Frontal cortex (tissue), 4 donors: ENCODE measurements at places on chromosomes 7 and 10. TPM values are rescaled to one million over a fixed set of nuclear protein-coding genes. Genes with fewer than 3 reads are reported as not detected.

The BPGM gene
- total RNA-seq = 46.9 TPM

- DNase-seq = no peak
Measured at GRCh38 chr7:47937711-47938573, 10.3 kb downstream of the PKD1L1 start.

GRCh38 chr7:24312588-24312987, 28.6 kb downstream of the NPY start:
- no peak for DNase-seq

- no peak for DNase-seq
Measured at GRCh38 chr10:61130366-61130765, 186.4 kb upstream of the RHOBTB1 start.

DNA sequence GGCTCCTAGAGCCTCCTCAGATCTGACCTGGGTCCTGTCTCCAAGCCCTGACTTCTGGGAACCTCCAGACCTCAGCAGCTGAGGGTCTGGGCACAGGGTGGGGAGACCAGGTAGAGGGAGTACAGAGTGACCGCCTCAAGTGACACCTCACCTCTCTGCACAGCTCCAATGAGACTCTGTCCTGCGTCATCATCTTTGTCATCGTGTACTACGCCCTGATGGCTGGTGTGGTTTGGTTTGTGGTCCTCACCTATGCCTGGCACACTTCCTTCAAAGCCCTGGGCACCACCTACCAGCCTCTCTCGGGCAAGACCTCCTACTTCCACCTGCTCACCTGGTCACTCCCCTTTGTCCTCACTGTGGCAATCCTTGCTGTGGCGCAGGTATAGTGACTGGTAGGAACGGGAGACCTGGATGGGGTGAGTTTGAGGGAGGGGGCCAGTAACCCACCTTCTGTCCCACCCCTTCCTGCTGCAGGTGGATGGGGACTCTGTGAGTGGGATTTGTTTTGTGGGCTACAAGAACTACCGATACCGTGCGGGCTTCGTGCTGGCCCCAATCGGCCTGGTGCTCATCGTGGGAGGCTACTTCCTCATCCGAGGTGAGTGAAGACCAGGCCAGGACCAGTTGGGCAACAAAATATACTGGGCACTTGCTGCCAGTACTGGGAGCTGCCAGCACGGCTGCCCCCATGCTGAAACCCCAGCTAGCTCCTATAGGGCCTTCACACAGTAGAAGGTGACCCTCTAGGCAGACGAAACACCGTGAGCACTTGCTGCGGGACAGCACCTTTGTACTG, 17.8 kb downstream of the SMO start:
- DNase-seq = no peak

DNA sequence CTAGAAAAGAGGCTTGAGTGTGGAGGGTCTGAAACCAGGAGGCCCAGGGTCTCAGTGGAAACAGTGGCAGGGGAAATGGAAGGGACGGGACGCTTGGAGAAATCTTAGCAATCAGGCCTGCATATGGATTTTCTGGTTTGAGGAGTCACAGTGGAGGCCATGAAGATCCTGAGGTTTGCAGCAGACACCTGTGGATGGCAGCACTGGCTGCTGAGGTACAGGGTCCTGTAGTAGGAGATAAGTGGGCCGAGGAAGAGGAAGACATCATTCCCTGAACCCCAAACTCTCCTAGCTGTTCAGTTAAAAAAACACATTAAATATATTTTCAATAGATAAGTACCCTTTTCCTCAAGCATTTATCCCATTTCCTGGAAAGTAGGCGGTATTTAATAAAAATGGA, 208.8 kb upstream of the IGFBP3 start:
- no peak for DNase-seq

DNA sequence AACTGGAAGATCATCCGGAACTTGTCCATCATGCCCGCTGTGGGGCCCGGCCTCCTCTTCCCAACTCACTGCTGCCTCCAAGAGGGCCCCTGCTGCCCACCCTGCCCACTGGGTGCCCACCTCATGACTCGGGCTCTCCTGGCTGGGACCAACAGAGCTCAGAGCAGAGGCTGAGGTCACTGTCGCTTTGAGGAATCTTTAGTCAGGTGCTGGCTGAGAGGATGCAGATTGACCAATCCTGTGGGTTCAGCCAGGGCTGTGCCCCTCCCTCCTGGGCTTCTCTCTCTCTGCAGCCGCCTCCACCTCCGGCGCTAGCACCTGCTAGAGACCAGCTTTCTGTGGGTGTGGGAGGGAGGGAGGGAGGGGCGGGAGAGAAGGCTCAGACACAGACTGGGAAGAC, at the start of gene CALHM1:
TSS of gene CALHM1 (minus strand) at position 181 of the 400 bp plus-strand sequence. CDS start at position 32, 149 bp downstream.
- no peak for DNase-seq

- DNase-seq = no peak
Measured at GRCh38 chr7:102291056-102291915, 4.6 kb downstream of the SH2B2 start.

DNA sequence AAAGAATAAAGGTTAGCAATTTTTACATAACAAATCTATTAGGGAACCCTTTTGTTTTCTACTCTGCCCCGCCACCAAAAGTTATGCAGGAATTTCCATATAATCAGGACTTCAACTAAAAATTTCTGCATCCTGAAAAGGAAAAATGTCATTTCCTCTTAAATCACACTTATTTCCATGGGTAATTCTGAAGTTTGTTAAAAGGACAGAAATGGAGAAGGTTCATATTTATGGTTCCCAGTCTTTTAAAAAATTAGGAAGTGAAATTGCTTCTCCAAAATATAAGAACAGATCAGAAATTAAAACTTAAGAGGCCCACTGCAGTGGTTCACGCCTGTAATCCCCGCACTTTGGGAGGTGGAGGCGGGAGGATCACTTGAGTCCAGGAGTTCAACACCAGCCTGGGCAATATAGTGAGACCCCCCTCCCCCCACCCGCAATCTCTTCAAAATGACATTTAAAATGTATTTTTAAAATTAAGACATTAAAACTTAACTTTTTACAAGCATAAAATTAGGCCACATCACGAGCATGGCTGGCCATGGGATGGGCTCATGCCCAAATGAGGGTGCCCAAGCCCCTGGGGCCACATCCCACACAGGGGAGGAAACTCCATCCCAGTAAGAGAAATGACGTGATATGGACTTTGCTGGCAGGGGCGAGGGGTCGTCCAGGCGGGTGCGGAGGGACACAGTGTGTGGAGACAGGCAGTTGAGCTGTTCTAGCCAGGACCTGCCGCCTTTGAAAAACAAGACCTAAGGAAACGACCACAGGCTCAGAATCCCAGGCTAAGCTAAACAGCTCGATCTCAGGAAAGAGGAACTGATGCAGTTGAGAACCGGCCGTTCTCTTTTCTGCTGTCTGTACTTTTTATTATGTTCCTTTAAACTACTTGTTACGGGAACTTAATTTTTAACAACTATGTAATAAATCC, 51.3 kb upstream of the NFE2L3 start:
- no peak for DNase-seq

GRCh38 chr10:71588685-71589084, 130.9 kb downstream of the C10orf105 start:
- DNase-seq = no peak

The PKD2L1 gene
- total RNA-seq = not detected

The GCK gene
- 6.5 TPM for total RNA-seq

DNA sequence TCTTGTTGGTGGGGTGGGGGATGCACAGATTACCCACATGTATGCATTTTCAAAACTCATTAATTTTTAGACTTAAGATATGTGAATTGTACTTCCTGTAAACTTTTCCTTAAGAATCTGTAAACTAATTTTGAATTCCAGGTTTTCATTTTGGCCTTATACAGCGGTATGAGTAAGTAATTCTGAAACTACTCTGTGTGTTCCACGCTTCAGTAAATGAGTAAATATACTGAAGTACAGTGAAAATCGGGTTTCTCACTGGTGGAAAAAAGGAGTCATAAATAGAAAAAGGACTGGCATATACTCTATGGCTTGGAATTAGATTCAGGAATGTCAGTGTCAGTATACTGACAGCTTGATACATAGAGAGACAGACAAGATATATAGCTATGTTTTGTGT, 72.8 kb downstream of the CTTNBP2 start:
- no peak for DNase-seq
